ENCODE measurements at places on chromosomes 6 and 20.

GRCh38 chr6:53896196-53896595 lies 101.4 kb downstream of the LRRC1 start:
- DNase-seq, result no peak

- peak; percentile 44 for DNase-seq
These were observed 587 bp downstream of the PDSS2 start for GRCh38 chr6:107458672-107459282.

DNA sequence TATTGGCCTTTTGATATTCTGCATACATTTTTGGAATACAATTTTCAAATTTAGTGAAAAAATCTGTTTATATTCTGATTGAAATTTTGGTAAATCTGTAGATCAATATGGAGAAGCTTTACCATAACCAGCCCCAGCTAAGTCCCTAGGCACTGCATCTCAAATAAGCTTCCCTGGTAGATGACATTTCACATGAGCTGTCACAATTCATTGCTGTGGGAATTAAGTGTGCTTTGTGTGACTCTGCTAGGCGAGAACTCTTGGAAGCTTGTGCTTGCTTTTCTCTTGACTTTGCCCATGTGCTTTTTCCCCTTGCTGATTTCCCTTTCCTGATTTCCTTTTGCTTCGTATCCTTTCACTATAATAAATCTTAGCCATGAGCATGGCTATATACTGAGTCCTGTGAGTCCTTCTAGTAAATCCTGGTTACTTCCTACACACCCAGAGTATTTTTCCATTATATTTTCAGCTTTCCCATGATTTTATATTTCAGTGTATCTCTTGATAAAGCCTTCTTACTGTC lies 166.5 kb upstream of the MMS22L start:
- DNase-seq, result no peak

- no peak for DNase-seq
These were observed 33.1 kb upstream of the PNRC1 start for GRCh38 chr6:89047473-89047872.

DNA sequence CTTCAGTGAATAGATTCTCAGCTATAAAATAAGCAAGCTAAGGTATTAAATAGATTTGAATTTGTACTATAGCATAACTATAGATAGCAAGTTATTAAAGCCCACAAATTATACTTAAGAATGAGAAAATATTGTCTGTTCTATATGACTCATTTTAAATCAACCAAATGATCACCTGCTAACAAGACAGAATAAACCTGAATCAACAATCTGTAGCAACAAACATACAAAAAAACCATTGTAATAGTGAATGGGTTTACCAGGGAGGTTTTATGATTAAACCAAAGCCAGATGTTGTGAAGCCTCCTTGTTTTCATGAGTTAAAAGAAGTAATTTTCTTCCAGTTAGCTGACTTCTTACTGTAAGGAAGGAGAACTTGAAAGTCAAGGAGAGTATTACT lies 71.9 kb upstream of the HTR1B start:
- DNase-seq, result no peak

DNA sequence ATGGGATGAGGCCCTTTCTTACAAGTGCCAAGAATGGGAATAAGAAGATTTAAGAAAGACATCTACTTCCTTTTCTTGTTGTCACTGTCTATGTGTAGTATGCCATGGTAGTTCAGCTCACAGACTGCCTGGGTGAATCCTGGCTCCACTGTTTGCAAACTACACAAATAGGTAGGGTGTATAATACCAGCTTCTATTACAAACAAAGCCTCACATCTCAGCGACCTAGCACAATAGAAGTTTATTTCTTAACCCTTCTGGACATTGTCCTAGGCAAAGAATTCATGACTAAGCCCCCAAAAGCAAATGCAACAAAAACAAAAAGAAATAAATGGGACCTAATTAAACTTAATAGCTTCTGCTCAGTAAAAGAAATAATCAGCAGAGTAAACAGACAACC lies 74.5 kb downstream of the LINC00237 start:
- no peak for DNase-seq

- no peak for DNase-seq
These were observed 16.1 kb upstream of the ZNF292 start for GRCh38 chr6:87139236-87139635.

DNA sequence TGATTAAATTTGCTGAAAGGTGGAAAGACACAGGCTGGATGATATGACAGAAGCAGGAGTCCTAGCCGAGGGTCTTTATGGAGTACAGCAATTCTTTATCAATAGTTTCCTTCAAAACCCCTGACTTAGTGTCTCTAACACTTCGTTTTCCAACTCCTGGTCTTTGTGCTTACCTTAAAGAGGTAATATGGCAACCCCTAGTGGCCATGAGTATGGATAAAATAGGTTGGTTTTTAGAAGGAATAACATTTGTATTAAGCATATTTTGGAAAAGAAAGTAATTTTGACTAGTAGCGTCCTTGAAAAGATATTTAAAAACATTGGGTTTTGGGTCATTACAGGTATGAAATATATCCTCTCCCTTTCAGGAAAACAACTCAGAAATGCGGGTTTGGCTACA lies 51.9 kb downstream of the VGLL2 start:
- DNase-seq, result no peak

DNA sequence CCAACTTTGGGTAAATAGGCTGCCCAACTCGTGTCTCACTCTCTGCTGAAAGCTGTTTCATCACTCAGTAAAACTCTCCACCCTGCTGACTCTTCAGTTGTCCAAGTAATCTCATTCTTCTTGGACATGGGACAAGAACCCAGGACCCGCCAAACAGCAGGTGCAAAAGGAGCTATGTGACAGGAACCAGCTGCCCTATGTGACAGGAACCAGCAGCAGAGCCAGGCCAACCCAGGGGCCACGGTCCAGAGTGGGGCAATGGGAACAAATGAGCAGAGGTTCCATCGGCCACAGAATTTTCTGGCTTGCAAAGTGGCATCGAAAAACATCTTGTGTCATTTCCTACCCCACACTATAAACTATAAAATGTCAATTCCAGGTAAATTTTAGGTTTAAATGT lies 56.5 kb downstream of the MOXD1 start:
- no peak for DNase-seq

DNA sequence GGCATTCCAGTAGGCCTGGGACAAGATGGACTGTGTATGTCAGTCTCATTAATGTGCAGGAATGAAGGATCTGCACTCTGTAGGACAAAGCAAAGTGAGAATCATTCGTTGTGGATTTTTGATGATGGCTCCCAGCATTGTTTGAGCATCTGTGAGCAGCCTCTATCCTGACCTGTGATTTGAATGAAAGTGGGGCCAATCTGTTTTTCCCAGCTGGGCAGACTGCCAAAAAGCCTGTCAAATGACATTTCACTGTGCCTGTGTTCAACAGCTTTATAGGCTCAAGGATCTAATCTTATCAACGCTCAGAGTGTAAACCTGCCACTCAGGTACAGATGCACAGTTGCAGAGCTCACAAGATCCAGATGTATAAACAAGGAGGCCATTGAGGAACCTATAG lies 86.7 kb upstream of the SYNDIG1 start:
- DNase-seq, result no peak

DNA sequence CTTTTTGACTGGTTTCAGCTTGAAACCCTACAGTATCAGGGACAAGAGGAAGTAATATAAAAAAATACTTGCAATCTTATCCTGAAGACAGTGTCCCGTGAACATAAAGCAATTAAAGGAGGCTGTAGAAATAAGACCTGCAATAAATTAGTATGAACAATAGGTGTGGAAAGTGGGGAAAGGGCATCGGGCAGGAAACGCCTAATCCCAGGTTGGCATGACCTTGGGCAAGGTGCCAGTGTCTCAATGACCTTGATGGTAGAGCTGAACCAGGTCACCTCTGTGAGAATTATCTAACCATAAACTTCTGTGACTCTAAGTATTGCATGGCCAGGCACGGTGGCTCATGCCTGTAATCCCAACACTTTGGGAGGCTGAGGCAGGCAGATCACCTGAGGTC lies 115.2 kb downstream of the LY86 start:
- no peak for DNase-seq

- no peak for DNase-seq
These were observed 21.5 kb upstream of the DSE start for GRCh38 chr6:116349216-116349615.

GRCh38 chr20:42341654-42342053 lies 723.5 kb upstream of the CHD6 start:
- DNase-seq, result no peak

DNA sequence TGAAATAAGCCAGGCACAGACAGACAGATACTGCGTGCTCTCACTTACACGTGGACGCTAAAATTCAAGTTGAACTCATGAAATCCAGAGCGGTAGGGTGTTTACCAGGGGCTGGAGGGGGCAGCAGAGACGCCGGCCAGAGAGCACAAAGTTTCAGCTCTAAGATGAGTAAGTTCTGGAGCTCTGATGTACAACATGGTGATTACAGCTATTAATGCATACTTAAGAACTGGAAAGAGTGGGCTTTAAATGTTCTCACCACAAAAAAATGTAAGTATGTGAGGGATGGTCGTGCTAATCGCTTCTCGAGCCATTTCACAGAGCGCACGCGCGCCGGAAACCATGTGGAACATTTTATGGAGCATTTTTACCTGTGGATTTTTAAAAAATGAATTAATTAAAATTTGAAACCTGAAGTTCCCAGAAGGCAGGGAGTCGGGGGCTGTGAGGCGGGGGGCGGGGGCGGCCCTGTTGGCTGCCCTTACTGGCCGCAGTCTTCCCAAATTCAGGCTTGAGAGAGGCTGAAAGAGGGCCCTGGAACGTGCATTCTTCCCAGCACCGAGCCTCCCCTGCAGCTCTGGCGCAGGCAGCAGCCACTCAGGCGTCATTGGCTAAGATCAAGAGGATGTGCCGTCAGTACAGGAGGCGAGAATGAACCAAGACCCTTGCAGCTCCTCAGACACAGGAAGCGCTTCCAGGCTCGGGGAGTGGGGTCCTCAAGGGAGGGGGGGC lies 8.5 kb upstream of the SLCO4A1 start:
- DNase-seq, result no peak

DNA sequence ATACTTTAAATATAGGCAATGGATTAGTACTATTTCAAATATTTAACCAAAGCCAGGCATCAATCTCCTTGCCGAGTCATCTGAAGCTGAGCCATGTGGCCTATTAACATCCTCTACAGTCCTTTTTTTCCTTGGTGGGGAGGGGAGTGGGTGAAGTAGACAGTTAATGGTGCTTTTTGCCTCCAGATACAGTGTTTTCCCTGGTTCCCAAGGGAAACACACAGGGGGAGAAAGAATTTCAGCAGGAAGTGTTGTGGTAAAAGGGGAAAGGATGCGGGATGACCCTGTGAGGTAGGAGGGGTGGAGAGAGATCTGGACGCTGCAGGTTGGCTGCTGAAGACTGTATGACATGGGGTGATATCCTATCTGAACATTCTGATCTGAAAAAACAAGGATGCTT lies 9.6 kb downstream of the CLDN20 start:
- DNase-seq, result no peak

GRCh38 chr6:156781861-156782631 lies 4.9 kb downstream of the ARID1B start:
- DNase-seq, result no peak

DNA sequence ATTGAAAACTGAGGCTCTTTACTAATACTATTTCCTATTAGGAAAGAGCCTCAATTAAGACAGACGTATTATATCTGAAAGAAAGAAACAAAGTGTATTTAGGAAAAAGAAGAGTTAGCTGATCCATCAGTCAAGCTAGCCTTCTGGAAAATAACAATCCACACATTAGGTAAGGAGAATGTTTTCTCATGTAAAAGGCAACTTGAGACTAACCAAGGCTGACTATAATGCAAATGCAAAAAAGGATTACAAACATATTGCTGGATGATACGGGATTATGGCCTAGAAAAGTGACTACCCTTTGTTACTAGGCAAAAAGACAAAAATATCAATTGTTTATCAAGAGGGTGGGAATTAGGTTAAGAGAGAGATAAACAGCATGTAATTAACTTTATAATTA lies 176.9 kb downstream of the RFPL4B start:
- DNase-seq, result no peak

DNA sequence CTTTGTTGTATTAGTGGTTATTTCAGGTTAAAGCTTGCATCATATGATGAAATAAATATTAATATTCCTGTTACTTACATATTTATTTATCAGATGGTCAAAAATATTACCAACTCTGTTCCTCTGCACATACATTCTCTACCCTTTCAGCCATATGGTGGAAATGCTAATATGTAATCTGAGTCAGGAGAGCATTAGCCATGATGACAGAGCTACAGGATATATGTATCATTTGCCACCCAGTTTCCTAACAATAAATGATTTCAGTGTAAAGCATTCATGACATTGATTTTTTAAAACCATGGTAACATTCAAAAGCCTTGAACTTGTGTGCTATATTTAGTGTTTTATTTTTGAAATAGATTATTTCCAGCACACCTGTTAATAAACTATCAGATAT lies 16.6 kb downstream of the POPDC3 start:
- DNase-seq, result no peak

DNA sequence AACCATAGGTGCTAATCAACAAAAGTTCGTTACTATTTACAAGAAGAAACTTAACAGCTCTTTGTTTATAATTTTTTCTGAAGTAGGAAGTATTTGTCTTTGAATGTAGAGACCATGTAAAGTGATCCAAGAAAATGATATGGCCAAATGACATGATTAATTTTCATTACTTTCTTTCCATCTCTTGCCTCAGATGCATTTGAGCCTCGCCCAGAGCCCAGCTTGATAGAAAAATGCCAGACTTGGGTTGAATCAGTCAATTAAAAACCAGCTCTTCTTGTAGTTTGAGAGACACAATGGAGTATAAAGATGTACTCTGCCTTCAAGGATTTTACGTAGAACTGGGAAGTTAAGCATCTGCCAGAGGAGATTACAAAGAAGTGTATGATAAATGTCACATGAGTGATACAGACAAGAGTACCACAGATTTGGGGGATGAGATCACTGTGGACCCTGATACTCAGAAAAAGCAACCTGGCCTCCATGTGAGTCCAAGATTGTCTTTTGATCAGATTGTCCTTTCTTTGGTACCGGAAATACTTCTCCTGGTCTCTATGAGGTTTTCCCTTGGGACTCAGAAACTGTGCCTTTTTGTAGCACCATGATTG lies 92.5 kb upstream of the SUPT3H start:
- no peak for DNase-seq

GRCh38 chr6:148874698-148875293 lies 128.0 kb downstream of the UST start:
- no peak for DNase-seq

DNA sequence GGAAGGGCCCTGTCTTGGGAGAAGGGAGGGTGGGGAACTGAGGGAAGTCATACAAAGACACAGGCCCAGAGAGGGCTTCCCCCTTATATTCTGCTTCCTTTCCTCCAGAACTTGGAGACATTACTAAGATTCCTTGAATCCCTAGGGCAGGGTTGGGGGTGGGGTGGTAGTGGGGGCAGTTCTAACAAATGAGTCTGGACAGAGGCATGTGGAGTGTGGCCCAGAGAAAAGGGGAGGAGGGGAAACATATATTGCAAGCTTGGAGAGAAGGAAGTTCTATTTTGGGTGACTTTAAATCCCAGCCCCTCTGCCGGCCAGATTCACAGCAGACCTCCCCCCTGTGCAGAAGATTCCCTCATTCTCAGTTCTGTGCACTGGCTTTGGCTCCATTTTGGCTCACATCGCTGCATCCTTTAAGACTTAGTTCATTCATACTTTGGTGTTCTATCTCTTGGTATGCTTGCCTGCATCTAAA lies 43.7 kb downstream of the DAAM2 start:
- no peak for DNase-seq
